ENCODE measurements at places on chromosomes 12 and 14.

DNA sequence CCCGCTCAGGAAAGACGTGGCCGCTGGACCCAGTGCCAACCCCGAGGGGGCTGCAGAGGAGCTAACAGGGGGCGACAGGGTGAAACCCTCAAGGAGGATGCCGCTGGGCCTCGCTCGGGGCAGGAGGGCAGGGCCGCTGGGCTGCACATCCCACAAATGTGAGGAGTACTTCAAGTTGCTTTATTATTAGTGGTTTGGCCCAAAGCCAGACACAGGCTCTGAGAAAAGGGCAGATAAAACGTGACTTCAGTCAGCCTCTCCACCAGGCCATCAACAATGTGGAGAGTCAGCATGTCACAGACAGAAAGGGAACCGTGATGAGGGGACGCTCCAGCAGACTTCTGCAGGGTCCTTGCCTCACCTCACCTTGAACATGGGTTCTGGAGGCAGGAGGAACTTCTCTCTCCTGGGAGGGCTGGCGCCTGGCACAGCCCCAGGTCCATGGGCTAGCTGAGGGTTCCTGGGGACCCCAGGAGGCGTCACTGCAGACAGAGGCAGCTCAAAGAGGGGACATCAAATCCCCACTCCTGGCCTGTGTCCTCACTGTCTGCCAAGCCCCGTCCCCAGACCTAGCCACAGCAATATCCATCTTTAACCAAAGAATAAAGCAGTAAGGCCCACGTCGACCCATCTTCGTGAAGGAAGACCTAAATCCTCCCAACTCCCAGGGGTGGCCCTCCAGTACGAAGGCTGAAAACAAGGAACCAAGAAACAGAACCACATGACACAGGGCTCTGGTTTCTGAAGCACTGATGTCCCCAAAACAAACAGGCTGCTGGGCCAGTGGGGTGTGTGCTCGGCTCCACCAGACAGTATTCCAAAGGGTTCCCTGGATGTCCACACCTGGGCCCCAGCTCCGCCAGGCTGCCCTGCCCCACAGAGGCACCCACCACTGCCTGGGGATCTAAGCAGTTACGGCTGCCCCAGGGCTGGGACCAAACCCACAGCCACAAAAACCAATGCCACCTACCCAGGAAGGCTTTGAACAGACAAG is 35.1 kb downstream of the CCDC85C start:
- no peak for DNase-seq

DNA sequence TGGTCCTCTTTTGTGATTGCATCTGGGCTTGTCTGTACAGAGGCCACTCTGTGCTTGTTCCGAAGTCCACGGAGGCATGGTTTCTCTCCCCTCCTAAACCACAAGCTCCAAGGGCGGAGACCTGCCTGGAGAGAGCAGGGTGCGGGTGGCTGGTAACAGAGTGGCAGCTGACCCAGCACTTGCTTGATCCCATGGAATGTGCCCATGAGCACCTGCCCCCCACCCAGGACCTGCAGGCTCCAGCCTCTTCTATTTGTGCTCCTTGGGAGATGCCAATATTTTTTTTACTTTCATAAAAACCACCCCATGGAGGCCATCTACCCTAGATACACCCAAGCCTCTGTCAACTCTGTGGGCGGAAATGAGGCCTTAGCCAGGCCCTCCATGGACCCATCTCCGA is 104.7 kb downstream of the PRMT8 start:
- no peak for DNase-seq

- DNase-seq, result no peak
Measured at GRCh38 chr12:118982984-118983761, 1.8 kb downstream of the SRRM4 start.

GRCh38 chr12:116471544-116471943 is 87.6 kb upstream of the MAP1LC3B2 start:
- no peak for DNase-seq

DNA sequence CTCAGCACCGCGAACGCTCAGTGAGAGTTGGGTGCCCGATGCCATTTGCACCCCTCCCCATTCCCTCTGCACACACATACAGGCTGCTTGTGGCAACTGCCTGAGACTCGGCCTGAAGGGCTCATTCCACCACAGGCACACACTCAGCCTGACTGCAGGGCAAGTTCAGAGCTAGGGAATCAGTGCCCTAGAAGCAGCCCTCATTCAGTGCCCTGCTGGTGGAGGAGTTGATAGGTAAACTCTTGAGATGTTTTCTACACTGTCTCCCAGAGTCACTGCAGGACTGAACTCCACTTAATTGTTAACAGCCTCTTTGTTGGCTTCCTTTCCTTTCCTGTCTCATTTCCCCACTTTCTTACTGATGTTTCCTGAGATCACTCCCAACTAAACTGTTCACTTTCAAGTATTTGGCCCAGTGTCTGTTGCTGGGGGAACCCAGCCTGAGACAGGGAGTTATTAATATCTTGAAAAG is 16.9 kb downstream of the PPP1R36 start:
- no peak for DNase-seq

- no peak for DNase-seq
Measured at GRCh38 chr12:9991876-9992275, 7.0 kb downstream of the CLEC1B start.

- DNase-seq, result peak; percentile 46
Measured at GRCh38 chr12:120710805-120711296, 593 bp downstream of the UNC119B start.

- DNase-seq, result no peak
Measured at GRCh38 chr12:116099652-116100432, 177.7 kb downstream of the MED13L start.

DNA sequence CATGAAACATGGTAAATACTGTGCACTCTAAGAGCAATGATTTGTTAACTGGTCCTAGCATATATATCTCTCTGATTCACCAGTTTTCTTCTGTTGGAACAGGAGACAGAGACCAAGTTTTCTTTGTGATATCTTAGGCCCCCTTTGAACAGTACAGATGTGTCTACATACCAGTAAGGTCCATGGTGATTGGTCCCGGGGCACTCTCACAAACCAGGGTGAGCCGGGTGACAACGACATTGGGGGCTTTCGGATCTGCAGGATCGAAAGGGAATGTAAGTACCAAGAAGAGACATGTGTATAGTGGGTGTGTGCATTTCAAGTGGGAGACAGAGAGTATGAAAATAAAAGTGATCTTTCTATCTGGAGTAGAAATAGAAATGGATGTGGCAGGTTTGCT is 11.3 kb upstream of the ERP27 start:
- no peak for DNase-seq

- DNase-seq, result no peak
Measured at GRCh38 chr14:60757567-60758002, 23.0 kb downstream of the MNAT1 start.

GRCh38 chr12:103801709-103802585 is 39.1 kb downstream of the NT5DC3 start:
- no peak for DNase-seq

GRCh38 chr12:132561427-132562156 is 48.8 kb downstream of the LRCOL1 start:
- DNase-seq, result no peak

DNA sequence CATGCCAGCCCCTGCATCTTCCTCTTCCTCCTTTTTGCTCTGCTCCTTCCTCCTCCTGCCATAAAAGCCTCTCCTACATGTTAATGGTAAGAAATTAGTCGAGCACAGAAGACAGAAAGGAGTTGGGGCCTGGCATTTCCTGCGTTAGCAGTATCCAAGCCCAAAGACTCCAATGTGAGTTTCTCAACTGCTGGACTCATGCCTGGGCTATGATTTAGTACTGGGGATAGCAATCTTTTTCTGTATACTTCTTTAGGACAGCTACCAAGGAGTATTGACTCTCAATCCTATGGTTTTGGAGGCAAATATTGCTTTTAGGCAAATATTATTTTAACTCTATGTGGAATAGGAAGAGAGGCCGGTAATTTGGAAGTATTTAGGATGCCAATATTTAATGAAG is 18.0 kb upstream of the SLC38A4 start:
- DNase-seq, result no peak

- no peak for DNase-seq
Measured at GRCh38 chr12:57138526-57139272, 8.7 kb downstream of the LRP1-AS start.

- DNase-seq, result no peak
Measured at GRCh38 chr14:94483071-94483451, 7.1 kb upstream of the SERPINA9 start.

- no peak for DNase-seq
Measured at GRCh38 chr12:131442337-131442918, 268.5 kb upstream of the SFSWAP start.

All from thymus (tissue), 14 donors.